8988T (cell line): ENCODE measurements at places on chromosomes 3 and 15.

- DNase-seq = no peak
These were observed 14.9 kb downstream of the ZBTB47 start for GRCh38 chr3:42668413-42668760.

GRCh38 chr15:66862940-66863335 is 160.9 kb downstream of the SMAD6 start:
- DNase-seq = no peak

GRCh38 chr3:25057379-25057778 is 370.7 kb upstream of the RARB start:
- DNase-seq = no peak

DNA sequence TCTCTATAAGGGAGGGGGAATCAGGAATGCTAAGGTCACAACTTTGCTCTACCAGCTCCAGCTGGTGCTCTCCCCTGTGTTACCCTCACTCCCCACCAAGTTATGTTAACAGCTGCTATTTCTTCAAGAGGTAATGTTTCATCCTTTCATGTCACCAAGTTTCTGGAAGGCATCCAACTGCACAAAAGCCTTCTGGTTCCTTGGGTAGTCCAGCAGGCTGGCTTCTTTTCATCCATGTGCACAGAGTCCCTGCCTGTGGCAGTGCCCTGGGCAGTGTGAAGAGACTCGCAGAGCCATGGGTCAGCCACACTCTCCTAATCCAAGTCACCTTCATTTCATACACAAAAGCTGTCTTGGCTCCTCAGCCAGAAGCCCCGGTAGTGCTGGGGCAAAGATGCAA is 737.5 kb upstream of the LMCD1 start:
- no peak for DNase-seq

GRCh38 chr15:94858011-94858410 is 626.6 kb downstream of the MCTP2 start:
- peak; percentile 31 for DNase-seq

DNA sequence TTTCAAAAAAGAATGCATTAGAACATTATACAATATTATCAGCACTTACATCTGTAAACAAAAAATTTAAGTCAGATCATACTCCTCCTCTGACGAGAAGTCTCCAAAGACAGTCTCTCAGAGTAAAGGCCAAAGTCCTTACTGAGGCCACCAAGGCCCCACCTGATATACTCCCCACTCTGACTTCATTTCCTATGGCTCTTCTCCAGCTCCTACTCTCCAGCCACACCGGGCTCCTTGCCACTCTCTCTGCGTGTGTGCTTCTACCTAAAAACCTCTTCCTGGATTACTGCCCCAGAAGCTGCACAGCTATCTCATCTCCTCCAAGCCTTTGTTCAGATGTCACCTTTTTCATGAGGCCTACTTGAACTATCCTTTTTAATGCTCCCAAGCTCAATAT is 5.0 kb downstream of the DCP1A start:
- no peak for DNase-seq

DNA sequence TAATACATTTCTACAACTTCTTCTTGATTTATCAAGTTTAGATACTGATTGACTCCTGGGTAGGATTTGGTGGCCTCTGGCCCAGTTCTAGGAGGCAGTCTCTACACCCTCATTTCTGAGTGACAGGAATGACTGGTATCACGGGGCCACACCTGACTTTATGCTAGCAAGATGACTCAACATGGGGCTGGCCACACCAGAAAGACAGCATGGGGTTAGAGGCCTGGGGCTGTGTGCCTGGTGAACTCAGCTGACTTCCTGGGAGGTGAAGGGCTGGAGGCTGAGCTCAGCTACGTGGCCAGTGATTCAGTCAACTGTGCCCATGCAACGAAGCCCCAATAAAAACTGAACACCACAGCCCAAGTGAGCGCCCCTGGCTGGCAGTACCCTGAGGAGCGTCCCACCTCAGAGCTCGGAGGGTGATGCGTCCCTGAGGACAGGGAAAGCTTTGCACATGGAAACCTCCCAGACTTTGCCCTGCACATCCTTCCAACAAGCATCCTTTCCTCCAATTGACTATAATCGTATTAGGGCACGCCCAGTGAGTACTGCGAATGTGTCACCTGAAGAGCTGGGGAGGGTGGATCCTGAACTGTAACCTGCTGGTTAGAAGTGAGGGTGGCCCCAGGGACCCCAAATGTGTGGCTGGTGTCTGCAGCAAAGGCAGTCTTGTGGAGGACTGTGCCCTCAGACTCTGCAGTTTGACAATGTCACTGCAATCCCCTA is 57.2 kb downstream of the NIPA2 start:
- peak; percentile 55 for DNase-seq
